Left ventricle myocardium inferior (tissue), 1 donor: ENCODE measurements at places on chromosomes 5 and 9. TPM values are rescaled to one million over a fixed set of nuclear protein-coding genes. Genes with fewer than 3 reads are reported as not detected.

Gene NXNL2
- 0.30 TPM for total RNA-seq

DNA sequence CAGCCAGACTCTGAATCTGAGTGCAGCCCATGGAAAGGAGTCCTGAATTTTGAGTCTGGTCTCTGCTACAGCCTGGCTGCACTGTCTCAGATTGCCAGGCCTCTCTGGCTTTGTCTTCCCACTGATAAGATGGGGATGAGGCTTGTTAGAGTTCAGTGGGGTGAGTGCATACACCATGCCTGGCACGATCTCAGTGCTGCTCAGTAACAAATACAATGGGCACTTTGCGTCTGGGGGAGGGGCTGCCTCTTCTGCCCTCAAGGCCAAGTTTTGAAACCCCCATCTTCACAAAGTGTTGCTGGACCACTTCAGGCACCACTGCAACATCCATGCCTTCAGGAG, 49.0 kb downstream of the PPARGC1B start:
- DNase-seq: no peak
- H3K27ac ChIP-seq: peak overlapping the region; percentile 88
- peaks cover 4% of the 10 kb centered on the region for H3K36me3 ChIP-seq

GRCh38 chr9:38673399-38674193, 46.3 kb downstream of the FAM240B start:
- DNase-seq: no peak
- no peaks in the 10 kb centered on the region for H3K27me3 ChIP-seq
- no peaks in the 10 kb centered on the region for H3K36me3 ChIP-seq
- peaks cover 35% of the 10 kb centered on the region for H3K4me1 ChIP-seq
- H3K4me3 ChIP-seq: no peak overlapping the region
- no peak overlapping the region for H3K27ac ChIP-seq

DNA sequence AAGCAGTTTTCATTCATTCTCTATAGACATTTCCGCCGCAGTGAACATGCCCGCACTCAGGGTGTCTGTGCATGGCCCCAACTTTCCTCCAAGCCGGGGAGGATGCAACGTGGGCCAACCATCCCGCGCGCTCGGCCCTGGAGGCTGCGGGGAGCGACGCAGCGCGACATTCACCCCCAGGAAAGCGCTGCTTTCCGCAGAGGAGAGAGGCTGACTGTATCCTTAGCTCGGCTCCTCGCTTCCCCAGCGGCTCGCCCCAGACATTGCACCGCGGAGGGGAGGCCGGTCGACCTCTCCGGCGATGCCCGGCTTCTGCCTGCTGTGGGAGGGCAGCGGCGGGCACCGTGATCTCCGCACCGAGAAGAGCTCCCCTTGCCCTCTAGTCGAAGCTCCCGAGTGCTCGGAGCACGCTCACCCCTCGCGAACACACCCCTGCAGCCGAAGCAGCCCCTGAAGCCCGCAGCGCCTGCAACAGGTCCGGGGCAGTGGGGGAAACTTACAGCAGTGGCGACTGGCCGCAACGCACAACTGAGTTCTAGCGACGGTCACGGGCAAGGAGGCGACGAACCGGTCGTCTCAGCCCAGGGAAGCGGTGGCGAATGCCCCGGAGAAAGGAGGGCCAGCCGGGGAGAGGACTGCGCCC, 600 bp downstream of the ENC1 start:
- peaks cover 3% of the 10 kb centered on the region for H3K27me3 ChIP-seq
- H3K36me3 ChIP-seq: peaks cover 3% of the 10 kb centered on the region
- peak overlapping the region; percentile 94 for H3K27ac ChIP-seq

Gene SLC34A3
- total RNA-seq: not detected

Gene SLC36A2
- total RNA-seq: 0.16 TPM

GRCh38 chr9:92614763-92615461, 55.0 kb downstream of the IPPK start:
- H3K4me1 ChIP-seq: peaks cover 38% of the 10 kb centered on the region
- peaks cover 84% of the 10 kb centered on the region for H3K36me3 ChIP-seq
- no peaks in the 10 kb centered on the region for H3K27me3 ChIP-seq
- DNase-seq: no peak
- H3K4me3 ChIP-seq: no peak overlapping the region
- H3K27ac ChIP-seq: peak overlapping the region; percentile 83

GRCh38 chr9:28365728-28366127, 792.4 kb upstream of the C9orf72 start:
- no peak for DNase-seq
- no peaks in the 10 kb centered on the region for H3K4me1 ChIP-seq
- no peak overlapping the region for H3K4me3 ChIP-seq
- no peaks in the 10 kb centered on the region for H3K36me3 ChIP-seq
- H3K27me3 ChIP-seq: no peaks in the 10 kb centered on the region

- no peak overlapping the region for H3K4me3 ChIP-seq
- H3K36me3 ChIP-seq: no peaks in the 10 kb centered on the region
- no peak overlapping the region for H3K27ac ChIP-seq
- no peaks in the 10 kb centered on the region for H3K4me1 ChIP-seq
Measured at GRCh38 chr5:109905906-109906305, 216.2 kb downstream of the MAN2A1 start.

Gene ALDH1A1
- 20.7 TPM for total RNA-seq

DNA sequence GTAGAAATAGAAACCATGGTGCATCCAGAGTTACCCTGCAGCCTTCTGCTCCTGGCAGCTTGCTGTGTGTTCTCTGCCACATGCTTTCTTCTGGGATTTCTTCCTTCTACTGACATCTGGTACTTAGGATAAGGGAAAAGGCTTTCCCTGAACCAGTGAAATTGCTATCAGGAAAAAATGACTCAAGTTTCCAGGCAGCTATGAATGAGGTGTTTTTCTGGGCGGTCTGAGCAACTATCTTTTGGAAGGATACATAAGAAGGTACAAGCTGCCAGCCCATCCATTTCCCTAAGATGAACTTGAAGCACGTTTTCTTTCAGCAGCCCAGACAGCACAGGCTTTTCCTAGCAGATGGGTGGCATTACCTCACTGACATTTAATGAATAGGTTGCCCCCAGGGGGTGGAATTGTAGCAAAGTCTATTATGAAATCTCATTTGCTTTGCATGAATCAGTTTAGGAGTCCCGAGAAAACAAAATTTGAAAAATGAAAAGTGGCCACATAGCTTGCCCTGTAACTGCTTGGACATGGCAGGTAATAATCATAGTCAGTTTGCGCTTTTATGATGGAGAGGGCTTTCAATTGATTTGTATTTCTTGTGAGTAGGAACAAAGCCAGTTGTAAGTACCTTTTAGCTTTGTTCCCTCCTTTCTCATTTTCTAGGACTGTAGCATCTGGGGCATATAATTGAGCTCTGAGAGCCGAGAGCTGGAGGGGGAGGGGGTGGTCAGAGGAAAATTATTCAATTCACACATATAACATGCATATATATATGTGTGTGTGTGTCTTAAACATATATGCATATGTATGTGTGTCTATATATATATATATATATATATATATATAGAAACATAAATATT, 108.5 kb downstream of the C9orf152 start:
- no peak for DNase-seq
- H3K36me3 ChIP-seq: no peaks in the 10 kb centered on the region
- H3K4me3 ChIP-seq: no peak overlapping the region
- no peaks in the 10 kb centered on the region for H3K27me3 ChIP-seq

Gene HTR4
- total RNA-seq: 0.99 TPM

GRCh38 chr9:106859957-106860720, 2.8 kb upstream of the ZNF462 start:
- H3K4me3 ChIP-seq: peak overlapping the region; percentile 83
- peak; percentile 28 for DNase-seq
- no peaks in the 10 kb centered on the region for H3K27me3 ChIP-seq
- peak overlapping the region; percentile 89 for H3K27ac ChIP-seq

GRCh38 chr9:132507670-132508469, 74.5 kb upstream of the BARHL1 start:
- no peaks in the 10 kb centered on the region for H3K4me1 ChIP-seq
- no peak overlapping the region for H3K27ac ChIP-seq
- no peak overlapping the region for H3K4me3 ChIP-seq
- peak; percentile 50 for DNase-seq
- no peaks in the 10 kb centered on the region for H3K36me3 ChIP-seq

DNA sequence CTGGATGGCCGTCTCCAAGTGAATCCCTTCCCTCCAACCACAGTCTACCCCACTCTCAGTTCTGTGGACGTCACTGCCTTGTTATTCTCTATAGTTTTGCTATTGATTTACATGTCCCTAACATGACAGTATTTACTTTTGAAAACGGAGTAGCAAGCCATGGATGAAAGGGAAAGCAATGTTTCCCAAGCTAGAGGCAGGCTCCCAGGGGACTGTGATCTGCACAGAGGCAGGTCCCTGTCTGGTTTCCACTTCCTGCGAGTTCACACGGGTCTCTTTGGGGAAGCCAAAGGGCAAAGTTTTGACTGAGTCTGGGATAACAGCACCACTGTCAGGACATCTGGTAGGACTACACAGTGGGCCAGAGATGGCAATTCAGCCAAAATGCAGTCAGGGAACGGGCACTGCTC, 12.7 kb downstream of the C9orf153 start:
- H3K36me3 ChIP-seq: no peaks in the 10 kb centered on the region
- H3K27me3 ChIP-seq: no peaks in the 10 kb centered on the region
- peak; percentile 38 for DNase-seq
- H3K27ac ChIP-seq: peak overlapping the region; percentile 59

GRCh38 chr9:90793729-90794128, 7.9 kb upstream of the SYK start:
- no peak overlapping the region for H3K4me3 ChIP-seq
- no peaks in the 10 kb centered on the region for H3K36me3 ChIP-seq
- H3K27ac ChIP-seq: no peak overlapping the region

GRCh38 chr9:468766-469426, 254.2 kb downstream of the DOCK8 start:
- peak overlapping the region; percentile 89 for H3K27ac ChIP-seq
- no peak for DNase-seq
- H3K4me1 ChIP-seq: peaks cover 26% of the 10 kb centered on the region

DNA sequence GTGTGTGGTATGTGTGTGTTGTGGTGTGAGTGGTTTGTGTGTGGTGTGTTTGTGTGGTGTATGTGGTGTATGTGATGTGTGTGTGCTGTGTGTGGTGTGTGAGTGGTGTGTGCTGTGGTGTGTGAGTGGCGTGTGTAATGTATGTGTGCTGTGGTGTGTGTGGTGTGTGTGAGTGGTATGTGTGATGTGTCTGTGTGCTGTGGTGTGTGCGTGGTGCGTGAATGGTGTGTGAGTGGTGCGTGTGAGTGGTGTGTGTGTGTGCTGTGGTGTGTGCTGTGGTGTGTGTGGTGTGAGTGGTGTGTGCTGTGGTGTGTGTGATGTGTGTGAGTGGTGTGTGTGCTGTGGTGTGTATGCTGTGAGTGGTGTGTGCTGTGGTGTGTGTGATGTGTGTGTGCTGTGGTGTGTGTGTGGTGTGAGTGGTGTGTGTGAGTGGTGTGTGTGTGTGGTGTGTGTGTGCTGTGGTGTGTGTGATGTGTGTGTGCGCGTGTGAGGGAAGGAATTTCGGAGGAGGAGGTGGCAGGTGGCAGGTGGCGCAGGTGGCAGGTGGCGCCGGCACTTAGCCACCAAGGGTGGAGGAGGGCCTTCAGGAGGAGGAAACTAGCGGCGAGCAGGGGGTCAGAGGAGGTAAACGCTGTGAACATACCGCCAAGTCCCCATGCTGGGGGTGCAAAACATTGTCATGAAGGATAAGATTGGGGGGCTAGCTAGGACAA, 191.8 kb downstream of the MELK start:
- DNase-seq: no peak
- H3K27me3 ChIP-seq: peaks cover 75% of the 10 kb centered on the region
- H3K4me3 ChIP-seq: no peak overlapping the region
- no peak overlapping the region for H3K27ac ChIP-seq
- H3K4me1 ChIP-seq: no peaks in the 10 kb centered on the region
- no peaks in the 10 kb centered on the region for H3K36me3 ChIP-seq

Gene SLC6A3
- not detected for total RNA-seq

DNA sequence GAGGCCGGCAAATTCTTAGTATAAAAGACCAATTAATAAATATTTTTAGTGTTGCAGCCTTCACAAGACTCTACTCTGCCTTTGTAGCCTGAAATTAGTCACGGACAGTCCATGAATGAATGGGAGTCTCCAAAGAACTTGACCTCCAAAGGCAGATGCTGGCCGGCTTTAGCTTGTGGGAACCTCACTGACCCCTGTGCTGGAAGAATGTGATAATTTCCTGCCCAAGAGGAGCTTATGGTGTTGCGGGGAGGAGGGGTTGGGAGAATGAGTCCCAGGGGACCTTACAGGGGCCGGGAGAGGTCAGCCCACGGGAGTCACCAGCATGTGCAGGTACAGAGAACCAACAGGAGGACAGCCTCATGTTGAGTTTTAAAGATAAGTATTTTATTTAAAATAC, 143.1 kb downstream of the IRX2 start:
- H3K27me3 ChIP-seq: peaks cover 18% of the 10 kb centered on the region
- no peak overlapping the region for H3K4me3 ChIP-seq
- H3K36me3 ChIP-seq: no peaks in the 10 kb centered on the region
- DNase-seq: no peak
- H3K4me1 ChIP-seq: no peaks in the 10 kb centered on the region

Gene SPZ1
- not detected for total RNA-seq

- no peaks in the 10 kb centered on the region for H3K36me3 ChIP-seq
- no peaks in the 10 kb centered on the region for H3K27me3 ChIP-seq
- no peak overlapping the region for H3K4me3 ChIP-seq
Measured at GRCh38 chr5:79456890-79457583, 56.9 kb downstream of the HOMER1 start.

Gene SYK
- total RNA-seq: 5.4 TPM

DNA sequence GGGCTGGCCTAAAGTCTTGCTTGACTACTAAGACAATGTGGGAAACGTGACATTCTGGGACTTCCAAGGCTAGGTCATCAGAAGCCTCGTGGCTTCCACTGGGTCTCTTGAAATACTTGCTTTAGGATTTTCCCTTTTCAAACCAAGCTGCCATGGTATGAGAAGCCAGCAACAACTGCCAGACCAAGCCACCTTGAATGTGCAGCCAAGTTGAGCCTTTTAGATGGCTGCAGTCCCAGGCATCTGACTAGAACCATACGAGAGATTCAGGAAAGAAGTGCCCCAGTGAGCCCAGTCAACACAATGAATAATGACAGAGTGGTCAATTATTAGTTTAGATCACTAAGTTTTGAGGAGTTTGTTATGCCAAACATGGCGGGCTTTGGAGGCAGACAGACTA, 143.3 kb downstream of the SLF1 start:
- no peak for DNase-seq
- peaks cover 11% of the 10 kb centered on the region for H3K4me1 ChIP-seq
- no peaks in the 10 kb centered on the region for H3K36me3 ChIP-seq
- no peak overlapping the region for H3K4me3 ChIP-seq

DNA sequence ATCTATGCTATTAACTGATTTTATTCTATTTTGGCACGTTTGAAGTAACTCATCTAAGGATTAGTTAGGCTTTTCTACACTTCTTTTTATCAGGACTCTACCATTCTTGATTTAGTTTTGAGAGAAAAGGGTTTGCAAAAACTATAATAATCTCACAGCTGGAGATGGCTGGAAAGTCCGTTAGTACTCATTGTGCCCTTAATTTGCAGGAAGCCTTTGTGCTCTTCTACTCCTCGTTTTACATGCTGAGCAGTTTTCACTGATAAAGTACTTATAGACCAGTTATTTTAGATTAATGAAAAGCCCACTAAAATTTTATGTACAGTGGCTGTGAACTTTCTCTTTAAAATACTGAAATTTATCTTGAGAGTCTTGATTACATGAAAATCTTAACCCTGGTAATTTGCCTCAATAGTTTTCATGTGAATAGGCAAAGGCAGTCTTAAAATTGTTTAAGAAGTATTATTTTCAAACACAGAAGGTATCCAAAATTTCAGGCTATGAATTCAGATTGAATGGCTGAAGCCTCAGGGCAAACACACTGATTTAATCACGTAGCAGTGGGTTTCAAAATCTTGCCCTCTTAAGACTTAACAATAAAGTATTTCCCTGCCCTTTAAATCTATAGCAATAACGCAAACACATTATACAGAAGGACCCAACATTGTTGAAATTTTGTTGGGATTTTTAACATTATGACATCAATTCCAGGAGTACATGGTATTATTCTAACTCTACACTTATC, 18.6 kb downstream of the MLLT3 start:
- H3K27me3 ChIP-seq: no peaks in the 10 kb centered on the region
- H3K27ac ChIP-seq: peak overlapping the region; percentile 56
- peaks cover 55% of the 10 kb centered on the region for H3K4me1 ChIP-seq
- no peaks in the 10 kb centered on the region for H3K36me3 ChIP-seq
- H3K4me3 ChIP-seq: no peak overlapping the region

Gene FOXD4L5
- total RNA-seq: 0.08 TPM
